ENCODE measurements at places on chromosomes 6 and 20. TPM values are rescaled to one million over a fixed set of nuclear protein-coding genes. Genes with fewer than 3 reads are reported as not detected.
A peak's percentile ranks its signal among the peaks of the same experiment; 100 is the strongest.

GRCh38 chr6:169933839-169934698 lies 182.6 kb downstream of the ERMARD start:
- DNase-seq = no peak

DNA sequence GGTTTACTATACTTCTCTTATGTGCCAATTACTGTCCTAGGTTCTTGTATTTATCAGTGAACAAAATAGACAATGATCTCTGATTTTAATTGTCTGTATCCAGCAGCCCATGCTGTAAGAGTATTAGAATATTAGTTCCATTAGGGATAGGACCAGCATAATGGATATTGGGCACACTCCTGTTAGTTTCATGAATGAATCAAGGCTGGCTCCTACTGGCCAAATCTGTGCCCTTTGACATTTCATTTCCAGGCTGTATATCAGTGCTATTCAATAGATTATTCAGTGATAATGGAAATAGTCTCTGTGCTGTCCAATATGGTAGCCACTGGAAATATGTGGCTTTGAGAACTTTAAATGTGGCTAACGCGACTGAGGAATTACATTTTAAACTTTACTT lies 1007.9 kb upstream of the FLRT3 start:
- no peak for DNase-seq

- peak; percentile 45 for DNase-seq
These were observed 238.9 kb downstream of the SLC24A3 start for GRCh38 chr20:19451231-19451922.

- DNase-seq = peak; percentile 77
These were observed 65.1 kb downstream of the CGA start for GRCh38 chr6:87029711-87030314.

DNA sequence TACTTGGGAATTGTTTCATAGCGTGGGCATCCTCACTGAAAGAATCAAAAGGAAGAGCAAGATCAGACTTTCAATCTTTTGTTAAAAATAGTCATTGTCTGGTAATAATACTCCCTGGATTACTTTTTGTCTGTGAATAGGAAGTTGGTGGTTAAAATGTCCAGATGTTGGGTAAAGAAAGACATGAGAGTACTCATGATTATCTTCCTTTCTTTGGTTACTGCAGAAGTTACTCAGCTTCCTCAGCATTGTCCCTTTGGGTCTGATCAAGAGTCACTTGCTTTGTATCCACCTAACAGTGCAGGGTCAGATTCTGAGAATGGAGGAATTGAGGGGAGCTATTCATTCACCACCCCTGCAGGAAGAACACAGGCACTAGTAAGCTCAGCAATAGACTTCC lies 54.6 kb downstream of the RIN2 start:
- no peak for DNase-seq

GRCh38 chr6:143498428-143498827 lies 13.1 kb downstream of the FUCA2 start:
- no peak for DNase-seq

DNA sequence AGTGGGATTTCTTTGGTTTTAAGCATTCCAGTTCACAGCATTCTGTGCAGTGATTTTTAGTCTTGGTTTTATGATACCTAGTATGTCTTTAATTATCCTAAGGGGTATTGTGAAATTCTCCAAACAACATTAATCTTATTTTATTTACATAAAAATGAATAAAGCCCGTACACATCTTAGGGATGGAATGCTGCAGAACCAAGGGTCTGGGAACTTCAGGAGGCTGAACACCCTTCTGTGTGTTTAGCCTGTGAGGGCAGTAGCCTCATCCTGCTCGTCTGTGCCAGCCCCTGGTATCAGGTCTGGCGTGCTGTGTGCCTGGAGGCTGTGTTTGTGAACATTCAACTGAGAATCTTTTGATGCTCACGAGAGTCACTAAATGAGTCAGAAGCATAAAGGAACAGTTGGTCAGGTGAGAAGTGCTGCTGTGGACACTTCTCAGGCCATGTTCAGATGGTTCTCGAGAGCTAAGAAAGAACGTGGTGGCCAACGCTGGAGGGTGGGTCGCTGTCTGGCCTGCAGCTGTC lies 25.2 kb upstream of the C20orf204 start:
- DNase-seq = no peak

DNA sequence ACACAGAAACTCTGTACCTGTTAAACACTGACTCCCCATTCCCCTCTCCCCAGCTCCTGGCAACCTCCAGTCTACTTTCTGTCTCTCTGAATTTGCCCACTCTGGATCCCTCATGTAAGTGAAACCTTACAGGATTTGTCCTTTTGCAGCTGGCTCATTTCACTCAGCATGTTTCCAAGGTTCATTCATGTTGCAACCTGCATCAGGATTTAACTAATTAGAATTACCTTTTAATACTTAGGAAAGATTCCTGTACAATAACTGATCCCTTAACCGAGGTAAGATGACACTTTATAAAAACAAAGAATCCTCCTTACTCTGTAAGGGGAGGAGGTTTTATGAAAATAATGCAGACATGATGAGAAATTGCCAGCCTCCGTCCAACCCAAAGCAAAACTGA lies 113.1 kb upstream of the MTHFD1L start:
- DNase-seq = no peak

The TGM2 gene
- 243 TPM for total RNA-seq

The PTK6 gene
- 1.2 TPM for total RNA-seq

- DNase-seq = peak; percentile 24
These were observed 91.2 kb downstream of the JARID2 start for GRCh38 chr6:15336900-15337560.

DNA sequence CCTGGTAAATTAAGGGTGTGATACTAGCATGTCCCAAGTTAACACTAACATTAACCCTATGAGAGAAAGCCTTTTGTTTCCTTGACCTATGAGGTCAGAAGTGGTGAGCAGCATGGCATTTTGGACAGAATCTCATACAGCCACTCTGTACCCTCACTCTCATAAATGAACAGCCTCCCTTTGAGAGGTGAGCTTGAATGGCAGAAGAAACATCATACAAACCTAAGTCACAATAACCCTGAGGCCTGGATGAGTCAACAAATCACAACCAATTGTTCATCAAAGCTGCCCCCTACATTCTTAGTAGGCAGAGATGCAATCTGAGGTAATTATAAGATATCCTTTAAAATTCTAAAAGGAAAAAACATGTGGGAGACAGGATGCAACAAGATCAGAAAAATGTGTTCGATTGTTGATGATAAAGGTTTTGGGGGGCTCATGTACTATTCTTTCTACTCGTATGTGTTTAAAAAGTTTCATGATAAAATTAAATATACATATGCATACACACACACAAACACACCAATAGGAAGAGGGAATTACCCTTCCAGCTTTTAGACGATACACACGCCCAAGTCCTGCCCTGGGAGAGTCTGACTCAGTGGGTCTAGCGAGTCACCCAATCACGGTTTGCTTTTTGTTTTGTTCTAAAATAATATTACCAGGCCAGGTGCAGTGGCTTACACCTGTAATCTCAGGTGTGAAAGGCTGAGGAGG lies 117.3 kb downstream of the ARHGAP18 start:
- no peak for DNase-seq

The MAS1 gene
- total RNA-seq = 1.7 TPM

The CALHM4 gene
- total RNA-seq = 2.4 TPM

The ADGB gene
- total RNA-seq = 0.48 TPM

DNA sequence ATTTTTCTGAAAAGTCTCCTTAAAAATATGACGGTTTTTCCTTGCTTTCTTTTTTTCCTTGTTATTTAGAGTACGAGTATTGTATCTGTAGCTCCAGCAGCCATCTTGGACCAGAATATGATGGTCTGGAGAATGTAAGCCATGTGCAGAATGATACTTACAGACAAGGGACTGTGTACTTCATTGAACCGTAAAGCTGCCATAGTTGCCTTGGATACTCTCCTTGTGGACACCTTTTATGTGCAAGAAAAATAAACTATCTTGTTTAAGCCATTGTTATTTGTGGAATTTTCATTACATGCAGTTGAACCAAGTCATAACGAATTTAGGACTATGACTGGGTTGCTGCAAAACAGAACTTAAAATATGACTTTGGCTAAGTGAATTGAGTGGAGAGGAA lies 485.8 kb upstream of the CITED2 start:
- no peak for DNase-seq

The EFCAB8 gene
- total RNA-seq = 0.96 TPM

DNA sequence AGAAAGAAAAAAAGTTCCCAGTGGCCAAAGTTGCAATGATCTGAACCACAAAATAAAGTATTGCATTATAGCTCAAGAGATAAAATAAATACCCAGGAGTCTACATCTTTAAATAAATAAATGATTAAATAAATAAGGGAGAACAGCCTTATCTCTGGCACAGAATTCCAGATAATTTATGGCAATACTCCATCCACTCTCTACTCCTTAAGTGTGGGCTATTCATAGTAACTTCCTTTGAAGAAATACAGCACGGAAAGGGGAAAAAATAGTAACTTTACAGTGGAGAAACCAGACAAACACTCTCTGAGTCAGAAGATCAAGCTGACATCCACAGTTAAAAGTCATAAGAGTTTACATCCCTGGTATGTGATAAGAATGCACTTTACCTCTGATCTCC lies 11.6 kb downstream of the AURKA start:
- peak; percentile 83 for DNase-seq

The DPM1 gene
- total RNA-seq = 98.7 TPM

The RIMS1 gene
- total RNA-seq = 4.3 TPM

DNA sequence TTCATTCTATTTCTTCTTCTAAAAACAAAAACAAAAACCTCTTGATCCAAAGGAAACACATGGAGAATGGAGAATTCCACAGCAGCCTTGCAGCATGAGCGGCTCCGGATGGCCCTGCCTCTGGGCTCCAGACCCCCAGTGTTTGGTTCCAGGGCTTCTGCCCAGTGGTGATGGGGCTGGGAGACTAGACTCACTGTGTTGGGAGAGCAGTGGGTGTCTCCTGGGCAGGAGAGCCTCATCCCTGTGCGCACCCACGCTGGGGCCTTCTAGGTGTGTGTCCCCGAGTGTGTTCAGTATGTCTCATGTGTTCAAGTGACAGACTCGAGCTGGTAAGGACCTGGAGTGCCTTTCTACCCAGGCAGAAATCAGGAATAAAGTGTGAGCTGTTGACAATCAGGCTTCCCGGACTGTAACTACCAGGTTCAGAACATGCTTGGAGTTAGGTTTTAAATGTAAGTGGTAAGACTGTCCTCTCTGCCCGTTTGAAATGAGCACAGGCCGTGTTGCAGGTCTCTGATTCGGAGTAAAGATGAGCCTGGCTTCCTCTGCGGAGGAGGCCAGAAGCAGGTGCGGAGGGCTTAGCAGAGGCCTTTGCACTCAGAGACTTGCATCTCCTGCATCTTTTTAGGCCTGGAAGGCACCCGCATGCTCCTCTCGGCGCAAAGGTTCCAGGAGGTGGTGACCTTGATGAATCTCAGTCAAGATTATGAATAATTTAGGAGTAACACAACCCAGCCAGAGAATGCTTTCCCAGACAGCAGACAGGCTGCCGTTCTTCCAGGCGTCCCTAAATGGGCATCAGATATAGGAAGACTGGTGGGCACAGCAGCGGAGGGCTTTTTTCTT lies 253.6 kb downstream of the CDH26 start:
- no peak for DNase-seq

GRCh38 chr6:94953867-94954631 lies 623.3 kb upstream of the MANEA start:
- no peak for DNase-seq

The TRAPPC3L gene
- 1.4 TPM for total RNA-seq

- no peak for DNase-seq
These were observed 62.6 kb downstream of the RPS12 start for GRCh38 chr6:132877003-132877402.

The HLA-G gene
- not detected for total RNA-seq

The TOX2 gene
- not detected for total RNA-seq

GRCh38 chr6:16043171-16044135 lies 85.4 kb upstream of the MYLIP start:
- no peak for DNase-seq

The SPEF1 gene
- 0.72 TPM for total RNA-seq

The KCNK16 gene
- not detected for total RNA-seq

- no peak for DNase-seq
These were observed 206.4 kb downstream of the DTNBP1 start for GRCh38 chr6:15456422-15456821.

The DBNDD2 gene
- total RNA-seq = 11.8 TPM

The PARD6B gene
- total RNA-seq = 8.4 TPM

The SULF2 gene
- total RNA-seq = 69.3 TPM

GRCh38 chr6:142885182-142885867 lies 59.7 kb downstream of the HIVEP2 start:
- peak; percentile 77 for DNase-seq

- DNase-seq = peak; percentile 59
These were observed 3.1 kb upstream of the LAMA5 start for GRCh38 chr20:62370115-62370806.

The SAYSD1 gene
- 39.2 TPM for total RNA-seq

DNA sequence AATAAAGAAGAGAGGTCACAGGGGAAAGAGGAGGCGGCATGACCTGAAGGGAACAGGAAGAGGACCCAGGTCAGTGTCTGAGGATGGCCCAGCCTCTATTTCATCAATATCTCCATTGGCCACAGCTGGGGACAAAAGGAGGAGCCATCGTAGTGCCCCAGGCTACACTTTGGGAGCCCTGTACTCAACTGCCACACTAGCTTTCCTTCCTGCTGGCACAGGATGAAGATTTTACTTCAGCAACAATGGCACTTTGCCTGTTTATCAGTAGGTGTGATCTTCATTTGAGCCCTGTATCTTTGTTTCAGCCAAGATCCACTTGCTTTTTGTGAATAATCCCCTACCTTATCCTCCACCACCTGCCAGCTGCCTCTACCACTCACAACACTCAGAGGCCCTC lies 35.4 kb upstream of the RCAN2 start:
- DNase-seq = no peak

DNA sequence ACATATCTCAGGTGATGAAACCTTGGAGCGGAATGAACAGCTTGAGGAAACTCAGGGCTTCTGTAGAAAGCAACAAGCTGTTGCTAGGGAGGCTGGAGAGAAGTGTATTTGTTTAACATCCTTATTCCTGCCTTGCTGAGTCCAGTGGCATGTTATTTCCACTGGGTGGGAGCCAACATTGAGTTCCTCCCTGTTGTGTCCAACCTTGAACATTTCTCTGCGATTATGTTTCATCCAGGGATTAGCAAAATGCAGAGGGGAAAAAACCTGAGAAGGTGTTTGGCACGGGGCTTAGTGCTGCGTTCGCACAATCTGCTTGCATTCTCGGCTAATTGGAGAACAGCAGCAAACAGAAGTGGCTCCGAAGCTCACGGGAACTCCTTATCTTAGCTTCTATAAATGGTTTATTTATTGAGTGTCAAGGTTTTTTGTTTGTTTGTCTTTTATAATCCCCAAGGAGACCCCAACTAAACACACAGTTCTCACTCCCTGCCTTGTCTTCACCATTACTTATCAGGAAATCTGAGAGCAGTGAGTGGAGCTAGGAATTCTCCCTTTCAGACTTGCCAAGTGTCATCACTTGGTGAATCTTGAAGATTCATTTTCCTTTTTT lies 412.8 kb downstream of the CDC5L start:
- DNase-seq = peak; percentile 52
